ENCODE measurements at places on chromosomes 3 and 15.
A peak's percentile ranks its signal among the peaks of the same experiment; 100 is the strongest.

DNA sequence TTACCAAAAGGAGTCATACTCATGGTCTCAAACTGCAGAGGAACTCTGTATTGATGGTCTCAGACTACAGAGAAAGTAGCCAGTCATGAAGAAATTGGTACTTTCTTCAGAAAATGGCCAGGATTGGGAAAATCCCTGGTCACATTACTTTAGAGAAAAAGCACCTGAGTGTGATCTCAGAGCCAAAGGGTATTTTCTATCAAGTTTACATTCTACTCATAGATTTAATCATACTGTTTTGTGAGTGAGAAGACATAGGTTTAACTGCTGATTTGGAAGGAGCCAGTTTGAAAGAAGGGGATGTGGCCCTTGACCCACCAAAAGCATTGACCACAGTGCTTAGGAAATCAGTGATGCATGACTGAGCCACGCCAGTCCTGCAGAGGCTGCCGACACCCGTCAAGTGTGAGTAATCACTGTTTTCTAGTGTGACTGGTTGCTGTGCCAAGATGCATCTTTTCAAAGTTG lies 203.6 kb downstream of the AKAP13 start:
- no peak for DNase-seq

DNA sequence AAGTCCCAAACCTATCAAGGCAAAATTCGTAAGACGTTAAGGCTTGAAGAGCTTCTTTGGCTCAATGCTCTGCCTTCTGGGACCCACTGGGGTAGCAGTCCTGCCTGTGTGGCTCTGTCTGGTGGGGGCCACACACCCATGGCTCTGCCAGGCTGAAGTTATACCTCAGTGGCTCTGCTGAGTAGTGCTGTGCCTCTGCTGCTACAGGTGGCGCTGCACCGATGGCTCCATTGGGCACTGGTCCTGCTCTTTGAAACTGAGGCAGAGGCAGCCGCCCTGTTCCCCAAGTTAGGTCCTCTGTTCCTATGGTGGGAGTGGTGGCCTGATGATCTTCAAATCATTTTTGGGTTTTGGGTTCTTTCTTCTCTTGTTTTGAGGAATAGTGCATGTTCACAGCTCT lies 68.0 kb upstream of the AP4E1 start:
- DNase-seq, result no peak

- no peak for DNase-seq
Observed at GRCh38 chr3:188734395-188734794, 437.4 kb upstream of the TPRG1 start.

DNA sequence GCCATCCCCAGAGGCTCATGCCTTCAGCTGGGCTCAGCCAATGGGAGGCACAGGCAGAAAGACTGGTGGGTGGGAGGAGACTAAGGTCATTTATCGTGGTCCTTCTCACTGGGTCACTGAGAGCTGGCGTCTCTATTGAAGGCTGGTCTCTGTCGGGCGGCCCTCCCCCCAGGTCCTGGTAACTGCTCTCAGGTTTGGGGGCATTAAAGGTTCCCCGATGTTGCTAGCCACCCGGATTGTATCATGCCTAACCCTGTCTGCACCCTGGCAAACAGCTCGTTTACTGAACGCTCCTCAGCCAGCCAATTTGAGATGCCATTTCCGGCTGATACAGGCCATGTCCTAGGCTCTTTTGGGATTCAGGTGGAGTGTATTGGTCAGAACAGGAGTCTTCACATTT lies 10.5 kb downstream of the SELENOS start:
- DNase-seq, result no peak

DNA sequence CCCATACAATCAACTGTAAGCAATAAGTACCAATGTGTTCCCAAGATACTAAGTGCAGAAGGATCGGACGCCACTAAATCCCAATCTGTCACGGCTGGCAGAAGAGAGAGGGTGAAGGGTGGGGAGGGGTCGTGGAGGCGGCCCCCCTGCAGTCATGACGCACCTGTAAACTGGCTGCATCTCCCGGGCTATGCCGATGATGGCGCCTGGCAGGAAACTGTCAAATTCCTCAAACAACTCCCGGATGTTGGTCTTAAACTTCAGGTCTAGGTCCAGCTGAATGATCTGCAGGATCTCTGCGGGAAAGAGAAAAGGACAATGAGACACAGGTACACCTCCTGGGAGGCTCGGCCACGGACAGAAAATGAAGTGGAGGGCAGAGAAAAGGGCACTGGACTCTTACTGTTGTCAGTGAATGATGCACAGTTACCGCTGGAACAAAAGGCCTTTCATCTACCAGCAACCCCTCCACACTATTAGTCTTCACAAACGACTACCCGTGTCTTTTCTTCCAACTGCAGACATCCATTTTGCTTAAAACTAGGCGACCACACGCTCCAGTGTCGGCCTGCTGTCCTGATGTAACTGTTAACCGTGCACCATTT lies 114.6 kb downstream of the XXYLT1 start:
- DNase-seq, result no peak

- no peak for DNase-seq
Observed at GRCh38 chr15:75662823-75663519, 15.3 kb downstream of the SNX33 start.

DNA sequence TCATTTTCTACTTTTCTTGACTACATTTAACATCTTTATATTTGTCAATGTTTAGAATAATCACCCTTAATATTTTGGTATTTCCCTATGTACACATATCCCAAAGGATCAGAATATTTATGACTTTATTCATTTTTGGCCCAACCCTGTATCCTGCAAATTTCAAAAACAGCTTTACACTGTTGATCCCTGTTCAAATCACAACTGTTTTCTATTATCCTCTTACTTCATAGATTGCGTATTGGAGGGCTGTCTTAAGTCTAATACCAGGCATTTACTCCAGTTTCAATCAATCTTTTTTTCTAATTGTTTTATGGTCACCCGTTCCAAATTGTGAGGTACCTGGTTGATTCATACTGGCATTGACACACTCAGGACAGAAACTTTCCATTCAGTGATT lies 107.9 kb downstream of the RPL22L1 start:
- no peak for DNase-seq

DNA sequence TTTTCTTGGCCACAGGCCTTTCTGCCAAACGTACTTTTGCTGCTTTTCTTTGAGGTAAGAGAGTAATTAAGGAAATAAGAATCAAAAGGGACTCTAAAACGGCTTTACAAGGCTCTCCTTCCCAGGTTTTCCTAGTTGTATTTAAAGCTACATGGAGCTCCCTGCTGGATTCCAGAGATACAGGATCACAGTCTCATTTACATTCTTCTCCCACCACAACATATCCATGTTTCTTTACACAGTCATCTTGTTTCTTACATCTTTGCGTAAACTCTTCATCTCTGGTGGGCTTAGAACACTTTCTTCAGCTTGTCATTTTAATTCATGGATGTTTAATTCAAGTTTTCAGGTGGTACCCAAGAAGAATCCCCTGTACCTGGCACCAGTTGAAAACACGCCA lies 117.6 kb upstream of the BFSP2 start:
- no peak for DNase-seq

- no peak for DNase-seq
Observed at GRCh38 chr15:26879706-26880105, 12.8 kb downstream of the GABRA5 start.

- no peak for DNase-seq
Observed at GRCh38 chr3:167032267-167032876, 347.7 kb downstream of the ZBBX start.

DNA sequence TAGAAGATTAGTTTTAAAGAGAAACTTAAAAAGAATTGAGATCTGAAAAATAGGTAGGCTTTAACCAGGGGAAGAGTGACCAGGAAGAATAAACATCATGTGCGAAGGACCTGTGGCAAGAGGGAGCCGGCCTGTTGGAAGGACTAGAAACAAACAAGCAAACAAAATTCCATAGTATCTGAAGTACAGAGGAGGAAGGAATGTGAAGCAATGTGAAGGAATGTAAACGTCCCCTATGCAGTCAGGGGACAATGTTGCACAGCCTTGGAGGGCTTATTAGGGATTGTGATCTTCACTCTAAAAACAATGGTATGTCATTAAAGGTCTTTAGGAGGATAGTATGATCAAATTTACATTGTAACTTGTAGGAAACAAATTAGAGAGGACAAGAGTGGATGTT lies 84.4 kb upstream of the PLCL2 start:
- no peak for DNase-seq

DNA sequence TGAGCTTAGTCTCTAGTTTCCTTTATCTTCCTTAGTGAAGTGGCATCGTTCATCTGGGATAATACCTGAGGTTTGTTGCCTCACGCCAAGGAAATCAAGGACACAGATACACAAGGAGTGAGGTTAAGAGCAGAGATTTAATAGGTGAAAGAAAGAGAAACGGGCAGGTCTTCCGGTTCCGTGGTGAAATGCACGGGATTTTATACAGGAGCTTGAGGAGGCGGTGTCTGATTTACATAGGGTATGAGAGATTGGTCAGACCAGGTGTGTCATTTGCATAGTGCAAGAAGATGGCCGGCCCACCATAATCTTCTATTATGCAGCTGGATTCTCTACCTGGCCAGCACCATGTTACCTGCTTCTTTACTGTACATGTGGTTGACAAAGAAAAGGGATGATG lies 17.2 kb downstream of the ARRDC4 start:
- no peak for DNase-seq

DNA sequence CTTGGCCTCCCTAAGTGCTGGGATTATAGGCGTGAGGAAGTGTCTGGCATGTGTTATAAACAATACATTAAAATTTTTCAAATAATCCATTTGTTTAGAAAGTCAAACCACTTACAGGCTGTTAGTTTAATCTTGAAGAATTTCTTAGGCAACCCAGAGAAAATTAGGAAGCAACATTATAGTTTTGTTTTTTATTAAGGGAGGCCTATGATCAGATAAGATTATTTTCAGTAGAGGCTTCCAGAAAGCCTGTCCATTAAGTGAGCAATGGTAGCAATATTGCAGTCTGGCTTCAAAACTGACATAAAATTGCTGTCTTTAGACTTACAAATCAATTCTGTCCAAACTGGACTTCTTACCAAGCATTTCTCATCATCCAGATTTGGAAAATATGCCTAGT lies 49.6 kb downstream of the CD47 start:
- no peak for DNase-seq

DNA sequence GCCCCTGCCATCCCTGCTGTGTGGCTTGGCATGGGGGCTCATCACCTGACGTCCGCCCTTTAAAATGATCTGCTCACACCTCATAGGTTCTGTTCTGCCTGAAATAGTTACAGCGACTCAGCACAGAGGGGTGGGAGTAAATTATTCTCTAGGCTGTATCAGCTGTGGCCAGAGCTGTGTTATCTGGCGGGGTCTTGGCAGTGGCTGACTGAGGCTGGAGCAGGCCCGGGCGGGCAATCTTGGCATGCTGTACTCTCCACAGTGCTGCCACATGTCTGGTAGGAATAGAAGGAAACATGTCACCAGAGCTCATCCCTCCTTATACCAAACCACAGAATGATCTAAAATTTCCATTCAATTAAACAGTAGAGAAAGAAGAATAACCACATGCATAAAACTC lies 499.9 kb upstream of the LMCD1 start:
- no peak for DNase-seq

DNA sequence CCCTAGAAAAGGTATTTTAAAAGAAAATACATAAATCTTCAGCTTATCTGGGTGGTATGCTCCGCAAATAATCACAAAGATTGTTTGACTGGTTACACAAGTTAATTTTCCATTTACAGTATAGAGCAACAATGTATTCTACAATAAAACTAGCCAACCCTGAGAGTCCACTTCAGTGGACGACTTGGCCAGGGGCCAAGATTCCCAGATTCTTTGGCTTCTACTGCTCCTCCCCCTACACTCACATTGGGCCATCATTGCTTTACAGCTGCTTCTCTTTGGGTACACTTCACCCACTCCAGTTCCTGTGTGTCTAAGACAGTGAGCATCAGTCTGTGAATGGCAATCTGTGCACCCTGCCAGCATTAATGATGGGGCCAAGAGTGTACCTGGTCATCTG lies 17.2 kb upstream of the PRICKLE2 start:
- DNase-seq, result peak; percentile 63

DNA sequence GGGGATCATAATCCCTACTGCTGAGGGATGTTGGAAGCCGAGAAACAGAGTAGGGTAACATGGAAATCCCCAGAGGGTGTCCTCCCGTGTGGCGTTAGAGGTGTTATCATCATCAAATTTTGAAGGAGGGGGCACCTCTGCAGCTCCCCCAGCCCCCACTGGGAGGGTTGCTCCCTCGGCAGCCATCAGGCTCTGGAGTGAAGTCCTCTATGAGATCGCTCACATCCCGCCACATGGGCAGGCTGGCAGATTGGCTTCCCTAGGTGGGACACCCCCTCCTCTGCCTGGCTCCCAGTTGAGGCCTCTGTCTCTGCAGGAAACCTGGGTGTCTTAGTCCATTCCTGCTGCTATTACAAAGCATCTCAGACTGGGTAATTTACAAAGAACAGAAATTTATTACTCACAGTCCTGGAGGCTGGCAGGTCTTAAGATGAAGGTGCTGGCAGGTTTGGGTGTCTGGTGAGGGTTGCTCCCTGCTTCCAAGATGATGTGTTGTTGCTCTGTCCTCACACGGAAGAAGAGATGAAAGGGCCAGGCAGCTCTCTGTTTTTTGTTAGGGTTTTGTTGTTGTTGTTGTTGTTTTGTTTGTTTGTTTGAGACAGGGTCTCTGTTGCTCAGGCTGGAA lies 120.5 kb downstream of the NUP210 start:
- DNase-seq, result no peak

DNA sequence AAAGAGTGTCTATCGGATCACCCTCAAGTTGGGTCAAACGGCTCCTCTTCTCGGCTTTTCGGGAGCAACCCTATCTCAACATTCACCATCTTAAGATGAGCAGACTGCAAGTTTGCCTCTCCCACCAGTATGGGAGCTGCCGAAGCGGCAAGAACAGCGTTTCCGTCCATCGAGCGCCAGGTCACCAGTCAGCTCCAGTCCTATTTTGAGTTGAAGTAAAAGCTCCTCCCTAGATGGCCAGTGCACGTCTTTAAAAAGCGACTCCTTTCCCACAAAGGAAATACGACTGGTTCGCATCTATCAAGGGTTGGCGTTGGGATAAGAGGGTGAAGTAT lies 369 bp upstream of the U2SURP start:
- DNase-seq, result no peak

DNA sequence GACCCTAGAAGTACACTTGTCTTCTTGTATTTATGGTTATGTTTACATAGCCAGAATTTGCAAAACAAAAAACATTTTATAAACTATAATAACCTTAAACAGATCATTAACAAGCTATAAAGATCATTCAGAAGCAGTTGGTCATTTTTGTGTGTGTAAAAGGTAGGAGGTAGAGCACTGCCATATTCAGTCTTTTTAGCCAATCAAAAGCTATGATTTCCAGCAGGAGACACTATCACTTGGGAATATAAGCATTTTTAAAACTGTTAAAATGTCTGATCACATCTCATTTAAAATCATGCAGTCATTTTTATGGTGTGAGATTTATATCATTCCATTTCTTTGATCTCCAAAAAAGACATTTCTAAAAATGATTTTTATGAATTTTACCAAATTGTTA lies 42.6 kb upstream of the ATP2C1 start:
- DNase-seq, result no peak

GRCh38 chr3:187025656-187026316 lies 95.5 kb downstream of the ST6GAL1 start:
- no peak for DNase-seq

GRCh38 chr3:63857311-63857710 lies 6.3 kb downstream of the THOC7 start:
- no peak for DNase-seq

All from ureter (tissue), 1 donor.